GM12891 (cell line): ENCODE measurements at places on chromosomes 3 and 15.

- DNase-seq, result no peak
These were observed 54.7 kb downstream of the FAM174B start for GRCh38 chr15:92600856-92601255.

GRCh38 chr15:32908135-32908801 is 190.5 kb downstream of the GREM1 start:
- DNase-seq, result peak; percentile 29

DNA sequence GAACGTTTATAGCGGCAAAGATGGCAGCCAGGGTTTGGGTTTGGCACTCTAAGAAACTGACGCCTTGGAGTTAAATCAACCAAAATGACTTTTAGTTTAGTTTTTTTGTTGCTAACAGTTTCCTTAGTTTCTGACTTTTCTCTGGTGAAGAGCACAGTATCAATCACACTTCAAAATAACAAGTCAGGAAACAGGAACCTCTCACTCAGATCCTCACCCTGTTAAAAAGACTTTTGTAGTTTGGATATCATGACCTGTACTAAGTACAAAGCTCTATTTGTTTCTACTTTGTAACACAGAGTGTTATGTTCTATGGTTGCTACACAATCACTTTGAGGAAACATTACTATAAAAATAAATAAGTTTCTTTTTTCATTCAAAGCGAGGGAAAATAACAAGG is 51.1 kb downstream of the ATP10A start:
- no peak for DNase-seq

DNA sequence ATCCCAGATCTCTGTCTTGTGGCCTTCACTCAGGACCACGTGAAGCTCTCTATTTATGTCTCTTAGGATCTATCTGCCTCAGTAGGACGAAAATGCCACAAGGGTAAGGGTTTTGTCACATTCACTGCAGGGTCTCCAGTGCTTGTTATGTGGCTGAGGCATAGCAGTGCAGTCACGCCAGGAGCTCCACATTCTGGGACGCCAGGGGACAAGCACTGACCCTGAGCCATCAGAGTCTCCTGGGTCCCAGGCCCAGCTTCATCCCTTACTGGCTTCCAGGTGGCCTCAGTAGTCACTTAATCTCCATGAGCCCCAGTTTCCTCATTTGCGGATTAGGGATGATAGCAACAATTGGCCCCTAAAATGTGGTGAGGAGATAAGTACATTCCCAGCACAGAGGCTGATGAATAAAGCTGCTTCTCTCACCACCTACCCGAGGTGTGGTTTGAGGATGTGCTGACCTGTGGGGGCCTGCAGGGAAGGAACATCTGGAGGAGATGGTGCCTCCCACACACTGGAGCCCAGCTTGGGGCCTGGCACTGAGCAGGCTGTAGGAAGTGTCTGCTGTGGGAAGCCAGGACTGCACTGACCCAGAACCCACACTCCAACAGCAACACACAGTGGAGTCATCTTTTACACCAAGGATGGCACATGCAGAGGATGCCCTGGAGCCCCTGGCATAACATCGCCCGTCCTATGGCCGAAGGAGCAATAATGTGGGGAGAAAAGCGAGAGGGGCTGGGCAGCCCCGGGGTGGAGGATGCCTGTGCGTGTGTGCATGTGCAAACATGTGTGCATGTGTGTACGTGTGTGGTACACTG is 93.2 kb upstream of the IQSEC1 start:
- no peak for DNase-seq

- no peak for DNase-seq
These were observed 66.2 kb downstream of the RASA2 start for GRCh38 chr3:141553055-141553454.

DNA sequence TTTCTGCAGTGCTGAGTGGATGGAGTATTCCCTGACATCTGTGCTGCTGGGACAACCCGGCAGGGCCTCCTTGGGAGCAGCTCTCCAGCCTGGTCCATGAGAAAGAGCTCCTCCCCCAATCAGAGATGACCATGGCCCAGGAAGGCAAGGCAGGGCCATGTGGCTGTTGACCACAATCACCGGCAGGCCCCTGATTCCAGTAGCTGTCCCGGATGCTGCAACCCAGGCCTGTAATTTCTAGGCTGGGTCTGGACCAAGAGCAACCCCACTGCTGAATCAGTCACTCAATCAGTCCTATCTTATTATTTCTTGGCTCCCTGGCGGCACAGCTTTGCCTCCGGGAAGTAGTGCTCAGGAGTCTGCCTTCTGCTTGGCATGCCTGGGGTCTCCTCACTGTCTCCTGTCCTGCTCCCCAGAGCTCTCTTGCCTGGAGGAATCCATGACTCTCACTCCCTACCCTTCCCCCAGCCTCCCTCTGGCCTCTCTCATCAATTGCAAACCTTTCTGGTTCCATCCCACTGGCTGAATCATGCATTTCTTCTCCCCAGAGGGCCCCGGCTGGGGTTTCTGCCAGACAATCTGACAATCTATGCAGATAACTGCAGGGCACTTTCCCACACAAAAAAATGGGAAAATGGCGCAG is 32.6 kb upstream of the ITGA11 start:
- no peak for DNase-seq

DNA sequence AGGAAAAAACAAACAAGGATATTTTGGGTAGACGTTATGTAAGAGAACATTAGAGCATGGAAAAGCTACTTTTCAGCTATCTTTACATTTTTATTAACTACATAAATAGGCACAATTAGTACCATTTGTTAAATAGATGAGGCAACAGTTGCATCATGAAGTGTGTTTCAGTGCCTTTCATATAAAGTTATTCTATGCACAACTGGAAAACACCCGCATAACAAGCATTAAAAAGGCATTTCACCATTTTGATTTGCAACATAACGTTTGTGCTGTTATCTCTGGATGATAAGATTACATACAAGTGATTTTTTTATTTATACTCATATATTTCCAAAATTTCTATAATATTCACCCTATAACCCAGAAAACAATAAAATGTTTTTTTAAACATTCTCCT is 69.5 kb downstream of the CBLB start:
- DNase-seq, result no peak

- no peak for DNase-seq
These were observed 602.2 kb upstream of the ALCAM start for GRCh38 chr3:104764496-104764895.

DNA sequence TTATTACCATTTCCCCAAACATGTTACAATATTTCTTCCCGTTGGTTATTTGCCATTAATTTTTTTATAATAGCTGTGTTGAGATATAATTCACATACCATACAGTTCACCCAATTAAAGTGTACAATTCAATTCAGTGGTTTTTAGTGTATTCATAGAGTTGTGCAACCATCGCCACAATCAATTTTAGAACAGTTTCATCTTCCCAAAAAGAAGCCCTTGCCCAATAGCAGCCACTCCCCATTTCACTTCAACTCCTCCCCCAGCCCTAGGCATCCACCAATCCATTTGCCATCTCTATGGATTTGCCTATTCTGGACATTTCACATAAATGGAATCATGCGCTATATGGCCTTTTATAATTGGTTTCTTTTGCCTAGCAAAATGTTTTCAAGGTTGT is 225.1 kb downstream of the EPHB1 start:
- DNase-seq, result no peak

GRCh38 chr3:15649858-15650257 is 48.3 kb downstream of the BTD start:
- DNase-seq, result no peak

GRCh38 chr3:126541628-126542339 is 16.9 kb downstream of the C3orf22 start:
- DNase-seq, result no peak

DNA sequence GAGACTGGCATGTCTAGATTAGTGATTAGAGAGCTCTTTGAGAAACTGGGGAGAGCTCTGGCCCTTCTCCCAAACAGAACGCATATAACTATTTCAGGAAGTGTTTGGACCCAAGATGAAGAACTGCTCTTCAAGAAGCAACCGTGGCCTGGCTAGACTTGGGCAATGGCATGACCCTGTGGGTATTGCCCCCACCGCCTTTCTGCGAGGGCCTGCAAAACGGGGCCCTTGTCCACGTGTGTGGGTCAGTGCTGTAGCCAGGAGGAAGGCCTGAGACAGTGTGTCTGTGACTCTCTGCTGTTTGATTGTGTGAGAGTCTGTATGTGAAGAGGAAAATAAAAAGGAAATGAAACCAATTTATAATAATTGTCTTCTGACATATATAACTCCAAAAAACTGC is 42.5 kb downstream of the EEFSEC start:
- no peak for DNase-seq

DNA sequence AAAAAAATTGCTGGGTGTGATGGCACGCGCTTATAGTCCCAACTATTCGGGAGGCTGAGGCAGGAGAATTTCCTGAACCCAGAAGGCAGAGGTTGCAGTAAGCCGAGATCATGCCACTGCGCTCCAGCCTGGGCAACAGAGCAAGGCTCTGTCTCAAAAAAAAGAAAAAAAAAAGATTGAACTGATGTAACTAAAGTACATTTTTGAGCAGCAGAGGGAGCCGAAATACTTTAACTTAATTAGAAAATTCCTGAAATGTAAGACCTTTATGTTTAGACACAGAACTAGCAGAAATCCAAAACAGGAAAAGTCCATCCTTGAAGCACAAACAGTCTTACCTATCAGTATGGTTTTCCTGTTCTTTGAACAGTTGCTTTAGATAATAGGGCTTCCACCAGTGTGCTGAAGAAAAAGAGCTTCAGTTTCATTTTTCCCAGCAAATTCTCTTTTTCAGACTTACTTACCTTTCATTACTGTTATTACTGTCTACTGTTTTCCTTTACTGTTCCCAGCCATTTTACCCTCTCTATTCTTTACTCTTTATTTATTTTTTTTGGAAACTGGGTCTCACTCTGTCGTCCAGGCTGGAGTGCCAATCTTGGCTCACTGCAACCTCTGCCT is 33.4 kb upstream of the ZNF609 start:
- no peak for DNase-seq

DNA sequence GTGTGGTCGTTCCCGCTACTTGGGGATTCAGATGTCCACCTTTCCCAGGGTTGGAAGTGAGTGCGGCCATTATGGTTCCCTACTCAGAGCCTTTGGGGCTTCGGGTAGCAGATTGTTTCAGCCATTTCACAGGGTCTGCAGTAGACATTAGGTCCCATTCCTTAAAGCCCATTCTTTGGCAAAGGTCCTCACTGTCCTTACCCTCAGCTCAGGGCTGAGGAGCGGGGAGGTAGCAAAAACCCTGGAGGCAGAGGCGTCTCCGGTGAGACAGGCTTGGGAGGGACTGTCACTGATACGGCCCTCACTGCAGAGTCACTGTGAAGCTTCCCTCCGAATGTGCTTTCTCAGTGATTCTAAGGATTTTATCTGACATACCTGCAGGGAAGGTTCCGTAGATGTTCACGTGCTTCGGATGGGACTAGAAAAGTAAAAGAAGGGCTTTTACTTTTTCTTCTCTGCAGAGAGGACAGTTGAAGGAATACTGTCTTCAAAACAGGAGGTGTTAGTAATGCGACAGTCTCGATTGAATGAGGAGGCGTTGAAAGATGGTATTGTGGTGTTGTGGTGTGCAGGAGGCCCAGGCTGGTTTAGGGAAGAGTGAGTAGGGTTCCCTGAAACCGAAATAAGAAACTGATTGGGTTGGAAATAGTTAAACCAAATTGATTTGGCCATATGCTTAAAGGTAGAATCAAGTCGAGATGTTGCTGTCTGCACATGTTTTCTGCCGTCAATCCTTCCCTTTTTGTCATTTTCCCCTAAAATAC is 630 bp downstream of the ATP6V1A start:
- no peak for DNase-seq

DNA sequence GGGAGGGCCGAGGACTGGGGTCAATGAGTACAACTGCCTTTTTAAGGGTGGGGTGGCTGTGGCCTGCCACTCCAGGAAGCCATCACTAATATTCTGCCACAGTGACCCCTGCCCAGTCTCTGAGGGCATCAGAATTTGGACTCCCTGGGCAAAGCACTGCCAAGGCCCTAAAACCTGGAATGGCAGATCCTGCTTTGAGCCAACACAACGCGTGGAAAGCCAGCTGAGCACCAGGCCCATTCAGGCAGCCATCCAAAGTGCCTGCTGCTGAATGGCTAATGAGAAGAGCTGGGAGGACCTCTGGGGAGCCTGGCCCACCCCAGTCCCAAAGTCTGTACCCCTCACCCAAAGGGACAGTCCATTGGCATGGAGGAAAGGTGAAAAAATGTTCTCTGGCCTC is 5.0 kb downstream of the TWF2 start:
- no peak for DNase-seq

- no peak for DNase-seq
These were observed 6.2 kb upstream of the ISLR2 start for GRCh38 chr15:74124196-74124595.

DNA sequence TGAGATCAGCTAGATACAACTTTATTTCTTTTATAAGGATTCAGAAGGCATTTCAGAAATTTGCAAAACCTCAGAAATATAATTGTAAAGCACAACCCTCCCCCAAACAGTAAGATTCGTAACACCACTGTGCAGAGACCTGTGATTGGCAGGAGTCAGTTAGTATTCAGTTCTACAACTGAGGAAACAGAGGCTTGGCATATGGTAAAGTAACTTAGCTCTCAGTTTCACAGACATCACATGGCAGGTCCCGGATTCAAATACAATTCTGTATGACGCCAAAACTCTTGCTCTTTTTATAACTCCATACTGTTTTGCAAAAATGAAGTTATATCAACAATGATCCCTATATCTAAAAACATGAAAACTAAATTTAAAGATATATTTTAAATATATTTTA is 225.6 kb upstream of the LMCD1 start:
- no peak for DNase-seq

DNA sequence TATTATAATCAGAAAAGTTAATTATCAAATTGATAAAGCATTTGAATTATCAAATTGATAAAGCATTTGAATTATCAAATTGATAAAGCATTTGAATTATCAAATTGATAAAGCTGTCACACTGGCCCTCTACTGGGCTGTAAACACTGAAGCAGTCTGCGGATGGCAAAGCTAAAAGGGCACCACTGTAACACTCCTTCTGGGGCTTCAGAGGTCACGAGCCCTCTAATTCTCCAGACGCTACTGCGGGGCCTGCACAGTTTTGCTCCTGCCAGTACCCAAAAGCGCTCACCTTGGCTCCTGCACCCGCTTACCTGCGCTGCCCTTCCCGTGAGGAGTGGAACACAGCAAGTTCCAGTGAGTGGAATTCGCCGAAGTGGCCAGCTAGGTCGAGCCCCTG is 409.0 kb upstream of the KCNMB2 start:
- no peak for DNase-seq

GRCh38 chr3:143210141-143210540 is 90.6 kb downstream of the CHST2 start:
- no peak for DNase-seq

DNA sequence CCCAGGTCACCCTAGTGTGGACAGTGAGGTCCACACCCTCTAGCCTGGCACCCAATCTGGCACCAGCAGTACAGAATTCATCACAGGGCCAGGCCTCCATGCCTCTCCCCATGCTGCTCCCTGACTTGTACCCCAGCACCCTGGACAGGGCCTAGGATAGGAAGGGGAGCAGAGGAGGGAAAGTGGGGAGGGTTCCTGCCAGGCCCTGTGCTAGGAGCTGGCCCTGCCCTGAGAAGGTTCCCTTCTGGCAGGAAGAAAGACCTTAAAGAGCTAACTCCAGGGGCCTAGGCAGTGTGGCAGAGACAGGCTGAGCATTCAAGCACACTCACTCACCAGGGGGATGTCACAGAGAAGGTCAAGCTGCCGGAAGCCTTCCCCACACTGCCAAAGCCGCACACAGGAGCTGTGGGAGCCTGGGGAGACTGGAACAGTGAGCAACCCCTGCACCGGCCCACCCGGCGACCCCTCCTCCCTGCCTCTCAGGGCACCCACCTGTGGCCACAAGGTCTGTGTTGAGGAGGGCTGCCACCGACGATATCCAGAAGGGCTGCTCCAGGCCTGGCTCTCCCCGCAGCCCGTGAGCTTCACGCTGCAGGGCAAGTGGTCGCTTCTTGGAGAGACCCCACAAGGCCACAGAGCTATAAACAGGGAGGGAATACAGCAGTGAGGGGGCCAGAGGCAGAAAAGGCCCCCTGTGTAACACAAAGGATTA is 7.4 kb downstream of the RRP9 start:
- no peak for DNase-seq
